ENCODE measurements at places on chromosomes 12 and 14.

- no peak for DNase-seq
These were observed 471.7 kb upstream of the SYT1 start for GRCh38 chr12:78392918-78393317.

DNA sequence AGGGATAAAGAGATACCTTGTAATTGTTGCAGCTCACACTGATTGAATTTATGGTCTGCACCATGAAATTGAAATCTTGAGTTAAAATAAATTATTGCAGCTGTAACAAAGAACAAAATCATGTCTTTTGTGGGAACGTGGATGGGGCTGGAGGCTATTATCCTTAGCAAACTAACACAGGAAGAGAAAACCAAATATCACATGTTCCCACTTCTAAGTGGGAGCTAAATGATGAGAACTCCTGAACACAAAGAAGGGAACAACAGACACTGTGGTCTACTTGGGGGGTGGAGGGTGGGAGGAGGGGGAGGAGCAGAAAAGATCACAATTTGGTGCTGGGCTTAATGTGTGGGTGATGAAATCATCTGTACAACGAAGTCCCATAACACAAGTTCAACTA lies 22.6 kb downstream of the ERP27 start:
- DNase-seq, result no peak

DNA sequence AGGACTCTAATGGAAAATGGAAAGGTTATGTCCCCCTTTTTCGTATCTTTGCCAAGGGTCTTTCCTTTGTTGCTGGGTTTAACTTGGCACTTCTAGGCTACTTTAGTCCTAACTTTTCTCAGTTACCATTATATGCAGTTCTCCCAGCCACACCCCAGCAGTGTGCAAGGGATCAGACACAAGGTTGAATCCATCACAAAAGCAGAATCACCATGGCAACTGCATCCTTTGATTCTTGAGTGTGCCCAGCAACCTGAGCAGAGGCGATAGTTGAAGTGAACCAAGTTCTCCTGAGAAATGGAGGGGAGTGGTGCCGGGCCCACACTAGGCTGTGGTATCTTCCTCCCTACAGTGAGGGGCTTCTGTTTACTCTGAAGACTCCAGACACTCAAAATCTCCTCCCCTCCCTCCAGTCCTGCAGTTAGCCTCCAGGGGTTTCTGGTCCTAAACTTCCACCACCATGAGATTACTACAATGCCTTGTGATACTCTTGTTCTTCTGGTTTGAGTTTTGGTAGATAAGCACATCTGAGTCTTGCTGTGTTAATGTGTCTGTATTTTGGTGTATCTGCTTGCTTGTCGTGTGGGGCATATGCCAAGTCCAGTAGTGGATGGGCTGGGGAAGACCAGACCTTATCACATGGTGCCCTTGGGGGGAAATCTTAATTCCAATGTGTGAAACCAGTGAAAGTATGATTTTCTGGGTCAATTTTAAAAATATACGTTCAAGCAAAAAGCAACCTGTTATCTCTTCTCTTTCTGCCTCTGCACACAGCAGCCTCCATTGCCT lies 183.9 kb downstream of the CACNA1C start:
- DNase-seq, result no peak

GRCh38 chr12:113271853-113272561 lies 50.7 kb downstream of the TPCN1 start:
- DNase-seq, result no peak

DNA sequence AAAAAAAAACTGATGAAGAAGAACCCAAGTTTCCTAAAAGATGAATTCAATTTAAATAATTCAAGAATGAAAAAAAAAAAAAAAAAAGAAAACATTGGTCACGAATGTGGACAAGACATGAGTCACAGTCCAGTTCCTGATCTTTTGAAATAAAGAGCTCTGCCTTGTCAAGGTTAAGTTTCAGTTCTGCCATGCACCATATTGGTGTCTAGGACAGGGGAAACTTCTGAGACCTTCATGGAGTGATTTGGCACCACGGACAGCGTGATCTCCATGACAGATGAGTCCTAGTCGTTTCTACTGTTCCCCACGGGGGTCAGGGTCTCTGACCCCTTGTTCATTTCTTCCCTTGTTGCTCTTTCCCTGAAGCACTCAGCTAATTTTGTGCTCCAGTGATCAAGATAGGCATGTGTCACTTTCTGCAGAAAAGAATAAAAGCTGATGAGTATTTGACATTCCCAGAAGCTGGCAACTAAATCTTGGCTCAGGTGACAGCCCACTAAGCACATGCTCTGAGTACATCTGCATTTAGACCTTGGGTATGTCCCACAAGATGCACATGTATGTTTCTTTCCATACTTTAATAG lies 1159.7 kb downstream of the BCL11B start:
- DNase-seq, result no peak

- DNase-seq, result no peak
These were observed 207.9 kb downstream of the BTG1 start for GRCh38 chr12:91937706-91938105.

GRCh38 chr12:234891-235415 lies 21.0 kb upstream of the SLC6A12 start:
- DNase-seq, result peak; percentile 37

GRCh38 chr14:105470350-105471296 lies 4.0 kb upstream of the CRIP2 start:
- DNase-seq, result no peak

DNA sequence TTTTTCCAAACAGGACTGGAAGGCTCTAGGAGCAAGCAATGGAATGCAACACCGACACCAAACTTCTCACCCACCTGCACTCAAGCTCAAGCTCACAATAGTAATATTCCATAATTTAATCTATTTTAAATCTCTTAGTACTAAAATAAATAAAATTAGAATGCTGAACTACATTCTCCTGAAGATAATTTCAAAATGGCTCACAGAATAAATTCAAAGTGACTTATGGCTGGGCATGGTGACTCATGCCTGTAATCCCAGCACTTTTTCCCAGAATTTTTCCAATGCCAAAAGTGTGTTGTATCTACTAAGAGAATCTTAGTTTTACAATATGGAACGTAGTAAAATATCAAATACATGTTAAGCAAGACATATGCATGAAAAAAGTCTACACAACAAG lies 31.5 kb downstream of the DUSP16 start:
- no peak for DNase-seq

DNA sequence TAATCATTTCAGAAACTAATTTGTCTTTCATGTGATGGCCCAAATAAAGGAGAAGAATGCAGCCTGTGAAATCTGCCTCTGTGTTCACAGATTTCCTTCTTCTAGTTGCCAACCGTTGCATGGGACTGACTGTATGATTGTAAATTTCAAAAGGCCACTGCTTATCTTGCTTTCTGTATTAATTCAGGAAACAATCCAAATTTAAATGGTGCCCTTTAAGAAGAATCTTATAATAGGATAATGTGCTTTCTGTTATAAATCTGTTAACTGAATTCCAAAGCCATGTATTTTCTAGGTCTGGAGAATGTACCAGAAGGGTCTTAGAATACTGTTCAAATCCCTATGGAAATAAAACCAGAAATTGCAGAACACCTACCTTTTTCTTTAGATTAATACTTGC lies 58.6 kb upstream of the ATP2A2 start:
- no peak for DNase-seq

DNA sequence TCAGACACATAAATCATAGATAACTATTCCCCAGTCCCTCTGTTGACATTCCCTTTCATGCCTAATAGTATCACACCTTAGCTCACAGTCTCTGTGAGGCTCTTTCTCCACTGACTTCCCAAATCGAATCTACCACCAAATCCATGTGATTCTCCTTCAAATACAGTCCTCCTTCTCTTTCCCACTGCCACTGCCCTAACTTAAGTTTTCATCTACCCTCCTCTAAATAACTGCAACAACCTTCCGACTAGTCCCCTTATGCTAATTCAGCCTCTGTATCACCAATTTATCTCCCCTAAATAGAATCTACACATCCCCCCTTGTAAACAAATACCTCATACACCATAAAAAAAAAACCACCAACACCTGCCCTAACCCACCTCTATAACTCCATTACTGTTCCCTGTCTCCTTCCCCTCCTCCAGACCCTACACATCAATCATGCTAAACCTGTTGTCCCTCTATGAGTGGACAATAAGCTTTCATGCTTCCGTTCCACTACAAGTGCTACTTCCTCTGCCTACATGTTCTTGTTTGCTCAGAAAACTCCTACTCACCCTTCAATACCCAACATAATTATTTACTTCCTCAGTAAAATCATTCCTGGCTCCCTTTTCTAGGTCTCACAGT lies 39.0 kb downstream of the SLC25A21 start:
- DNase-seq, result no peak

GRCh38 chr14:31283578-31284252 lies 76.1 kb upstream of the HECTD1 start:
- DNase-seq, result no peak

GRCh38 chr12:109888179-109889020 lies 8.1 kb upstream of the GLTP start:
- DNase-seq, result no peak

GRCh38 chr12:48197549-48197970 lies 5.5 kb downstream of the OR10AD1 start:
- no peak for DNase-seq

- no peak for DNase-seq
These were observed 379.1 kb downstream of the NELL2 start for GRCh38 chr12:44497044-44497443.

DNA sequence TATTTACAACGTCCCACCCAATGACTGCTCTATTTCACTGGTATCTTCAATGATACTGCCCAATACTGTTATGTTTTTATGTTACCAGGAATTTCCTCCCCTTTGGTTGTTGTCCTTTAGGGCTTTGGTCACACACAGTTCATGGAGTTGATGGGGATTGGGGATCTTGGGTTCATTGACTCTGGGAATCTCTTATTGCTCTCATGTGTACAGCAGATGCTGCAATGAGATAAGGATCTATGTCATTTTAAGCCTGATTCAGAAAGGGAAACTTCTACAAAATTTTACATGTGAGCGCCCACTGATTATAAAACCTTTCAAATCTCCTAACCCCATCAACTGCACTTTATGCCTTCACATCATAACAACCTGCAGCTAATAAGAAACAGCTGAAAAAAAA lies 67.2 kb downstream of the FAR2 start:
- DNase-seq, result no peak

GRCh38 chr12:98679611-98680005 lies 34.5 kb downstream of the APAF1 start:
- no peak for DNase-seq

DNA sequence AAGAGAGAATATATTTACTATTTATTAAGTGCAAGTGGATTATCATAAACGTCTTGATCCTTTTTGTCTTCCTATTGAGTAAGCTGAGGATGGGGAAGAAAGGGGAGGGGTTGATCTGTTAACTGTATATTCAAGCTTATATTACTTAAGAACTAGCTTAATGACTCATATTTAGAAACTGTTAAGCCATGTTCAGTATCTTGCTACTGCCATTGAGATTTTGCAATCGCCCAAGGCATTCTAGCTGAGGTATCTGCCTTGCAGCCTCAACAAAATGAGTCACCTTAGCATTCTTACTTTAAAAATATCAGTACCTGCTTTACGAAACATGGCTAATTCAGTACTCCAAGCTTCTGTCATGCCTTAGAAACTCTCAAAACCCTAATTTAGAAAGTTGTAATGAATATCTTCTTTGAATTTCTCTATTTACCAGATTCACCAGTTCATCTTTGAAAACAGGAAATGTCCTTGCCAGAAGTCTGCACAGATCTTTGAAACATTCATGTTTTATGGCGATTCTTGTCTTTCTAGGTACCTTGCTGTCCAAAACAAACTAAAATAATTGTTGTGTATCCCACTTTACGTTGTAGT lies 76.1 kb downstream of the ALG10B start:
- DNase-seq, result no peak

- DNase-seq, result no peak
These were observed 17.9 kb upstream of the DHRS7 start for GRCh38 chr14:60183138-60183537.

DNA sequence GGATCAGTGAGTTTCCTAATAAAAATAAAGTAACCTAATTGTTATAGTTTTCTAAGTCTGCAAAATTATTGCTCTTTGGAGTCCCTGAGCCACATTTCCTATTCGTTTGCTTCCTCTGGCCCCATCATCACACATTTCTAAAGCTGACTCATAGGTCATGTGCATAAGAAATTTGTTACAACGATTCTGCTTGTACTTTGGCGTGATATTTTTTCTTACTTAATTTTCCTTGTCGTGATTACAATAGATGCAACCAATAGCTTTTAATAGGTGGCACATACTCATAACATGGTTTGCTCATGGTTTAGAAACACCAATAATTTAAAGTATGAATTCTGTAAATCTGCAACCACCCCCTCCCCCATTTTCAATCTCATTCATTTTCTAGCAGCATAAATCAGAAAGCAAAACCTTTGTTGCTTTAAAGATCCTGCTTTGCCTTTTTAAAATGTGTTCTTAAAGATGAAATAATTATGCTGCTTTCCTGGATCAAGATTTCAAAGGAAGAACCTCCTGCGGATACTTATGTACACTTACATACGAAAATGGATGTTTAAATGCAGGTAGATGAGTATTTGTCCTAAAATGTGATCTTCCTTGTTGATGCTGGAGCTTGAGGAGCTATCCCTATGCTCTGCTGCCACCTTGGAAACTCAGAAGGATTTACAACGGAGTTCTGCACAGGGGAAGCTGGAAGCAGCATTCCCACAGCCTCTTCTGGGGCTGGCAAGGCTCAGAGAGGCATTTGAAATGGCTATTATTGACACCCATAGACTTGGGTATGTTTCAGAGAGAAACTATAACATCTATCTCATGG lies 1.7 kb upstream of the FLRT2 start:
- DNase-seq, result no peak

- no peak for DNase-seq
These were observed 371.8 kb downstream of the BCL11B start for GRCh38 chr14:98900236-98900635.

DNA sequence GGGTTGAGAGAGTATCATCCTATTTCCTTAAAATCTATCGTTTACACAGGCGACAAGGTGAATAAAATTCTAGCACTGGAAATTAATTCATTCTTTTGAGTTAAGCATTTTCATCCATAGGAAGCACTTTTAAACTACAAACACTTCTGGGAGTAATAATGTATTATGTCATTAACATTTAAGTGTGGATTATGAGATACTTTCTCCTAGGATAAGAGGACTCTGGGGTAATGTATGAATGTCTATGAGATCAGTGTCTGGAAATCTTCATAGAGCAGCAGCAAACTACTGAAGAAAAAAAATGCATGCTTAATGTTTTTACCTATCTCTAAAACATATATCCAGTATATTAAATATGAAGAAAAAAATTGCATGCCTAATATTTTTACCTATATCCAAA lies 86.9 kb downstream of the EPS8 start:
- DNase-seq, result no peak

DNA sequence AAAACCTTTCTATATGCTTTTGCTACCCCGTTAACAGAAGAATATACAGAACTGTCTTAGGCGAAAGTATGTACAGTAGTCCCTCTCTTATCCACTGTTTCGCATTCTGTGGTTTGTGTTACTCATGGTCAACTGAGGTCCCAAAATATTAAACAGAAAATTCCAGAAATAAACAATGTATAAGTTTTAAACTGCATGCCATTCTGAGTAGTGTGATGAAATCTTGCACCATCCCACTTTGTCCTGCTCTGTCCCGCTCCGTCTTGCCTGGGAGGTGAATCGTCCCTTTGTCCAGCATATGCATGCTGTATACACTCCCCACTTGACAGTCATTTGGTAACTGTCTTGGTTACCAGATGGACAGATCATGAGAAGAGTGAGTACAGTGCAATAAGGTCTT lies 70.1 kb upstream of the STRN3 start:
- no peak for DNase-seq

- no peak for DNase-seq
These were observed at the start of gene MYO1A for GRCh38 chr12:57049890-57050289. TSS of gene MYO1A (minus strand) at chr12:57050129. CDS start at chr12:57048323, 1,806 bp downstream.
